ENCODE measurements at places on chromosomes 6 and 20. TPM values are rescaled to one million over a fixed set of nuclear protein-coding genes. Genes with fewer than 3 reads are reported as not detected.

GRCh38 chr20:47949230-47949629, 163.9 kb upstream of the SULF2 start:
- no peak for DNase-seq

DNA sequence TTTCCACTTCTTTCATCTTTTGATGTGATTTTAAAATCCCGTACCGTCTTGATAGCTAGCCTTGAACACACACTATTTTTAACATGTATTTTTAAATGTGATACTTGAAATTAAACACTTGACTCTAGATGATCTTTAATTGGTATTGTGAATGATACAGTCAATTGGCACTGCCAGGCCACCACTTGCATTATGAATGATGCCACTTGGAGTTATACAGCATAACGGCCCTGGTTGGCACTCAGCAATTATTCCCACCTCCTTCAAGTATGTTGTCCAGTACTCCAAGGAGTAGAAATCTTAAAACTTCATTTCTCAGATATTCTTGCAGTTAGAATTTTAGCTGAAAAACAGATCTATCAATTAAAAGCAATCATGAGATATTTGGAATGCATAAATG, 62.9 kb downstream of the TENT5A start:
- no peak for DNase-seq

GRCh38 chr6:168035661-168036545, 38.4 kb downstream of the KIF25 start:
- DNase-seq: no peak

DNA sequence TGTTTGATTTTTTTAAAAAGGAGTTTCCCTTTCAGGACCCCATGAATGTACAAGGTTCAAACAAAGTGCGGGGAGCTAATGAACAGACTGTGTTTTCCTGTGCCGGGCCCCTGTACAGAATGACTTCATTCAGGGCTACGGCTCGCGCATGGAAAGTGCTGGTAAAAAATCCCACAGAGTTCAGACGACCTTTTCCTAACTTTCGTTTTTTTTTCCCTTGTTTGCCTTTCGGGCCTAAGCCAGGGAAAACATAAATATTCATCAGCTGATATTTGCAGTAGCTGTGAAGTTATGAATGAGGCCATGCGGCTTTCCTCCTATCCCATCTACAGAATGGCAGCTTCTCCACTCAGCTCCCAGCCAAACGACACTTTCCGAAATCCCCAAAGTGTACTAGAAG, 74.0 kb downstream of the HAO1 start:
- no peak for DNase-seq

The C20orf144 gene
- total RNA-seq: 0.27 TPM

The TIAM2 gene
- 12.0 TPM for total RNA-seq
